ENCODE measurements at places on chromosomes 2 and 18.
A peak's percentile ranks its signal among the peaks of the same experiment; 100 is the strongest.

DNA sequence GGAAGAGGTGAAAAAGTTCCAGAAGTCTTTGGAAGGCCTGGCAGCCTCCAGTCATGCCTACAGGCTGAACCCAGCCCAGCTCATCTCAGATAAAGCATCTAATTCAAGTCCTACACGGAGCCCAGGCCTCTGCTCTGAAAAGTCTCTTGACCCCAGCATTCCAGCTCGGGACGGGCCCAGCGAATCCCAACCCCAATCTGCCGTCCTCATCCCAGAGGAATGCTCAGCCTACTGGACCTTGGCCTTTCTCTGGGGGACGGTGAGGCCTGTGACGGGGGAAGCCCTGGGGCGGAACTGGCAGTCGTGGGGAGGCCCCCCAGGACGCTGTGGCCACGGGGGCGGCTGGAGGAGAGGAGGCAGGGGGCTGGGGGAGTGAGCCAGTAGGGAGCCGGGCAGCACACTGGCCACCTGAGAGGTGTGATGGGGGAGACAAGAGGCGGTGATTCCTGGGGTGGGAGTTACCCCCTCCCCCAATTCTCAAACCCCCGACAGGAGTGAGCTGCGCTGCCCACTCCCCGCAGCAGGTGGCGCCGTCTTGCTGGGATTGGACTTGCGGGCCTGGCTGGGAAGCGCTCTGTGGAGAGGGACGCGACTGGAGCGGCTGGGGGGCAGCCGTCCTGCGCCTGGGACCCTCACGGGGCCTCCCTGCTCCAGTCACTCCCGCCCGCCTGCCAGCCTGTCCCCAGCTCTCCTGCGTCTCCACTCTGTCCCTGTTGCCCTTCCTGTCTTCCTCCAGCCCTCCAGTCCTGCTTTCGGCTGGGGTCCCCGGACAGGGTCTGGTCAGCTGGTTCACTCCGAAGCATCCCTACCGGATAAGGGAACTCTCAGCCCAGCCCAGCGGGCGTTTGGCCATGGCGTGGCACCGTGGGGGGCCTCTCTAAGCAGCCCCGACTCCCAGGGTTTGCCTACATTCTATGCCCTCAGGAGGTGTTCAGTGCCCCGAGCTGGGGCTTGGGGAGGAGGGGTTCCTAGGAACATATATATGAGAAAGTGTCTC is 182.6 kb upstream of the HAAO start:
- peak overlapping the region; percentile 65 for H3K27ac ChIP-seq
- H3K27me3 ChIP-seq, result no peaks in the 10 kb centered on the region
- H3K4me3 ChIP-seq, result peak overlapping the region; percentile 32
- peaks cover 15% of the 10 kb centered on the region for H3K4me1 ChIP-seq

DNA sequence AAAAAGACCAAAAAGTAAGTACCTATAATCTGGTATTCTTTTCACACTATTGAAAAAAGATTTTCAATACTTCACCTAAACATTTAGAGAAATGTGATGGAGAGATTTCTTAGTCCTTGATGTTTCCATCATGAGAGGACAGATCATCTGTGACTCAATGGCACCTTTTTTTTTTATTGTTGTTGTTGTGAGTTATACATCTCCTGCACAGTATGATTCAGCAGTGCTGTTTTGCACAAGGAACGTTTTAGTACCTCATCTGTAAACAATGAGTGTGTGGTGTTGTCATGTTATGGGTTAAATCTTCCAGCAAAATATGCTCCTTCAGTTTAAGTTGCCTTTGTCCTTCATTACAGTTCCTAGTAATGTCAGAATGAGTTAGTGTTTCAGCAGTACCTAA is 2.2 kb downstream of the KIAA1328 start:
- no peak for DNase-seq
- H3K4me1 ChIP-seq, result peaks cover 6% of the 10 kb centered on the region
- no peak overlapping the region for H3K4me3 ChIP-seq
- peaks cover 9% of the 10 kb centered on the region for H3K36me3 ChIP-seq
- H3K27me3 ChIP-seq, result no peaks in the 10 kb centered on the region

DNA sequence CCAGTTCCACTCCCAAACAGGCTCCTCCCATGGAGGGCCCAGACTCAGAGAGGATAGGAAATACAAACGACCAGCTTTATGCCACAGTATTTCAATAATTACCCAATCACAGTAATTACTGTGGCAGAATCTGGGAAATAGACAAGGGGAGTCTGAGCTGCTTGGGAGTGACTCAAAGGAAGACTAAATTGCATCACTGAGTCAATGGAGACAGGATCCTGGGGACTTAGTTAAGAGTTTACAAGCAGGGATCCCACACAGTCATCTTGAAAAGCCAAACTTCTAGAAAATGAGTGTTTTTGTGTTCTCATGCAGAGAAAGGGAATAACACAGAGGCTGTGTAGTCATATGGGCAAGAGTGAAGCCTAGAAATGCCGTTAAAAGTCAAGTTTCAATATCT is 1142.1 kb downstream of the CNTNAP5 start:
- H3K36me3 ChIP-seq, result no peaks in the 10 kb centered on the region
- H3K4me1 ChIP-seq, result no peaks in the 10 kb centered on the region
- H3K4me3 ChIP-seq, result no peak overlapping the region
- H3K27ac ChIP-seq, result no peak overlapping the region

DNA sequence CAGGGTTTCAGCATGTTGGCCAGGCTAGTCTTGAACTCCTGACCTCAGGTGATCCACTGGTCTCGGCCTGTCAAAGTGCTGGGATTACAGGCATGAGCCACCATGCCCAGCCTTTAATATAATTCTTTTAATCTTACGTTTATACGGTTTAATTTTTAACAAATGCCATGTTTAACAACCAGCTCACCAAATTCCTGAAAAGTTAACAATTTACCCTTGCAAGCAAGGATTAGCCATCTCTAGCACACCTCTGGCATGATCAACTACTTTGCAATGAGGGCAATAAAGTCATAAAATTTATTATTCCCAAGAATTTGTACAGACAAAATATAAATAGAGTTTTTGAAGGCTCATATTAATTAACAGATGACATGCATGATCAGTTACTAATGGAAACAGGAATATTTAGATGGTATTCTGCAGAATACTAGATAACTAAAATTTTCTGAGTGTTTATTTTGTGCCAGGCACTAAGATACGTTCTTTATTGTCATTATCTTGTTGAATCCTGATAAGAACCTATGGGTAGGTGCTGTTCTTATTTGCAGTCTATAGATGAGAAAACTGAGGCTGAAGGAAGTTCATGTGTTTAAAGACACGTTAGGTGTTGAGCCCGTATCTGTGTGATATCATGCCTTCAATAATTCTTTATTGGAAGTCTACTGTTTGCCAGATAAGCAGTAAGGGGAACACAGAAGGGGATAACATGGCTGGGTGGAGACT is 190.1 kb downstream of the CDCA7 start:
- DNase-seq, result no peak
- no peak overlapping the region for H3K27ac ChIP-seq
- no peaks in the 10 kb centered on the region for H3K4me1 ChIP-seq
- H3K4me3 ChIP-seq, result no peak overlapping the region

- H3K4me3 ChIP-seq, result no peak overlapping the region
- peak; percentile 78 for DNase-seq
- no peaks in the 10 kb centered on the region for H3K4me1 ChIP-seq
Measured at GRCh38 chr2:218360453-218360852, 3.8 kb downstream of the CATIP start.

GRCh38 chr2:74439803-74440377 is 1.8 kb downstream of the RTKN start:
- peaks cover 13% of the 10 kb centered on the region for H3K27me3 ChIP-seq
- H3K36me3 ChIP-seq, result no peaks in the 10 kb centered on the region
- H3K4me1 ChIP-seq, result peaks cover 26% of the 10 kb centered on the region
- H3K27ac ChIP-seq, result peak overlapping the region; percentile 84
- DNase-seq, result no peak
- H3K4me3 ChIP-seq, result peak overlapping the region; percentile 62

- peaks cover 21% of the 10 kb centered on the region for H3K4me1 ChIP-seq
- no peak for DNase-seq
- H3K4me3 ChIP-seq, result no peak overlapping the region
- H3K36me3 ChIP-seq, result no peaks in the 10 kb centered on the region
Measured at GRCh38 chr2:30404319-30405259, 42.5 kb upstream of the LCLAT1 start.

DNA sequence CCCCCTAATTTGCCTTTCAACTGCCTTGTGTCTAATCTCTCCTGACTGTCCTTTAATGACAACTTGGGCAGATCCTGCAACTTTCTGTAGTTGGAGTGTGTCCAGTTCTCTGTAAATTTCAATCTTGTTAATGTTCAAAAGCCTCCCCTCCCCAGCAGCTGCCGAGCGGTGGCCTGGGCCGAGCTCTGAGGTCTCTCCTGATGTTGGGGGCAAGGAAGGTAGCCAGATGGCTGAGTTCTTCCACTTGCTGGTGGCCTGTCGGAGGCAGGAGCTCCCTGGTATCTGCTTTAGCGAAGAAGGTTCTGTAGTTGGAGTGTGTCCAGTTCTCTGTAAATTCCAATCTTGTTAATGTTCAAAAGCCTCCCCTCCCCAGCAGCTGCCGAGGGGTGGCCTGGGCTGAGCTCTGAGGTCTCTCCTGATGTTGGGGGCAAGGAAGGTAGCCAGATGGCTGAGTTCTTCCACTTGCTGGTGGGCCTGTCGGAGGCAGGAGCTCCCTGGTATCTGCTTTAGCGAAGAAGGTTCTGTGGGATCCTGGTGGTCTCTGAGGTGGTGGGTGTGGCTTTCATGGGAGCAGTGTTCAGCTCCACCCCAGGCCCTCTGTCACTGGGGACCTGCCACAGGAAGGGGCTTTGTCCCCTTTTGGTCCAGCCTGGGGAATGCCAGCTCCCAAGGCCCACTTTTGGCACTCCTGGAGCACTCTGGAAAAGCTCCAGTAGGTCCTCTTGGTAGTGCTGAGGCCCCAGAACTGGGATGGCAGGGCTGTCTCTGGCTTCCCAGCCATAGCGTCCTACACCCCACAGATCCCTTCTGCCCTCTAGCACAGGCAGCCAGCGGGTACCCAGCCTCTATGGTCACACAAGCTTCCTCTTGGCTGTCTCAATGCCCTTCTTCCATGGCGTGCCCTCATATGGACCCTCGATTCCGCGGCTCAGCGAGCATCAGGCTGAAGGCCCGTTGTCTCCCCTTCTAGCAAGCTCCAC is 211.9 kb downstream of the ALPK2 start:
- DNase-seq, result no peak
- H3K27ac ChIP-seq, result no peak overlapping the region
- no peak overlapping the region for H3K4me3 ChIP-seq
- no peaks in the 10 kb centered on the region for H3K36me3 ChIP-seq
- H3K4me1 ChIP-seq, result no peaks in the 10 kb centered on the region

GRCh38 chr2:133431289-133431688 is 137.0 kb downstream of the NCKAP5 start:
- no peaks in the 10 kb centered on the region for H3K36me3 ChIP-seq
- H3K27ac ChIP-seq, result no peak overlapping the region
- no peaks in the 10 kb centered on the region for H3K27me3 ChIP-seq
- no peak overlapping the region for H3K4me3 ChIP-seq
- H3K4me1 ChIP-seq, result peaks cover 4% of the 10 kb centered on the region

- no peaks in the 10 kb centered on the region for H3K4me1 ChIP-seq
- no peaks in the 10 kb centered on the region for H3K27me3 ChIP-seq
- H3K36me3 ChIP-seq, result no peaks in the 10 kb centered on the region
- no peak overlapping the region for H3K27ac ChIP-seq
- H3K4me3 ChIP-seq, result no peak overlapping the region
Measured at GRCh38 chr18:26479065-26479680, 69.2 kb downstream of the KCTD1 start.

DNA sequence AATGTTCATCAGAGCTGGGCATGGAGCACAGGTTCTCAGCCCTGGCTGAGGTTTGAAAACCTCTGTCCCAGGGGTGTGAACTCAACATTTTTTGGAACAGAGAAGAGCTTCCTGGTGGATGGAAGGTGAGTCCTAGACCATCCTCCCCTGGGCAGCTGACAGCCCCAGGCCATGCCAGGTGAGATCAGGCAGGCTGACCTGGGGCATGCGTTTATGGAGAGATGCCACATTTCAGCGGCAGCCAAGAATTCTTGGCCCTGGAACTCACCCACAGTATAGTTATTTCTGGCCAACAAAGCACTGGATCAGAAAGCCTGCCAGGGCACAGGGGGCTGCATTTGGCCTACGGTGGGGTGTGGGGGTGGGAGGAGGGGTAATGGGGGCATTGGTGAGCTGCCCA is 83.8 kb downstream of the EDAR start:
- no peaks in the 10 kb centered on the region for H3K27me3 ChIP-seq
- no peak overlapping the region for H3K4me3 ChIP-seq
- no peak for DNase-seq
- no peaks in the 10 kb centered on the region for H3K36me3 ChIP-seq
- no peaks in the 10 kb centered on the region for H3K4me1 ChIP-seq
- H3K27ac ChIP-seq, result no peak overlapping the region

DNA sequence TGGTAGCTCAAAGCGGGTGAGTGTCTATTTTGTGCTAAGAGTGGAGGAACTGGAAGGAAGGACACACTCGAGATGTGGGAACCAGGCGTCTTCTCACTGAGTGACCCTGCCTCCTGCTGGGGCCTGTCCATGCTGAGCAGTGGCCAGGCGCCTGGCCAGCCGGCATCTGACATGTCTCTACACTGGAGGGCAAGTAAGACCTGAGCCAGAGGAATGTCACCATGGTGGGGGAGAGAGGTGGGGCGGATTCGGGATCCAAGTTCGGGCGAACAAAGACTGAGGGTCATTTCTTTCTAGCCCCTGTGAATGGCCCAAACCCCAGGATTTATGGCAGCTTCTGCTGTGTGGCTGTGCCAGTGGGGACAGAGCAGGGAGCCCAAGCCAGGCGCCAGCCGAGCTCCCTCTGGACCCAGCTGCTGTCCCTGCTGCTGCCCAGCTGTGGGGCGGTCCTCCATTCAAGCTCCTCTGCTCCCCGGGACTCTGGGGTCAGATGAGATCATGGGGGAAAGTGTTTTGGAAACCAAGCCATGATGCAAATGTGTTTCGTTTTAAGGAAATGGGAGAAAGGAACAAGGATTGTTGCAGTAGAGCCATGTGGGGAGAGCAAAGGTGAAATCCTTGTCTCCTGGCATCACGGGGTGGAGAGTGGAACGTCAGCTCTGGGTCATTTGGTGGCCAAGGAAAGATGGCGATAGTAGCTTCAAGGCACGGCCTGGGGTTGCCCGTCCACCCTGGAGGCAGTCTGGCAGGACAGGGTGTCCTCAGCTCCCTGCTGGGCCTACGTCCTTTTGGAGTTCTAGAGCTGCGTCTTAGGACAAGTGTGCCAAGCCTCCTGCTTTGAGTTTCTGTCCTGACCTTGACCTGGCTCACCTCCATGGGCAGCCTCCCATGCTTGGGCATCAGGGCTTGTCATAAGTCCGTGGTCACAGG is 8.1 kb downstream of the ACKR3 start:
- DNase-seq, result no peak
- no peak overlapping the region for H3K4me3 ChIP-seq
- no peak overlapping the region for H3K27ac ChIP-seq
- no peaks in the 10 kb centered on the region for H3K4me1 ChIP-seq
- H3K36me3 ChIP-seq, result peaks cover 11% of the 10 kb centered on the region

- H3K4me1 ChIP-seq, result no peaks in the 10 kb centered on the region
- no peak overlapping the region for H3K4me3 ChIP-seq
- H3K27me3 ChIP-seq, result peaks cover 8% of the 10 kb centered on the region
- no peak for DNase-seq
Measured at GRCh38 chr2:133993160-133993559, 260.7 kb upstream of the MGAT5 start.

GRCh38 chr2:118815314-118815713 is 32.1 kb downstream of the EN1 start:
- no peak overlapping the region for H3K27ac ChIP-seq
- DNase-seq, result no peak
- no peaks in the 10 kb centered on the region for H3K36me3 ChIP-seq
- H3K4me3 ChIP-seq, result no peak overlapping the region
- H3K27me3 ChIP-seq, result peaks cover 70% of the 10 kb centered on the region
- no peaks in the 10 kb centered on the region for H3K4me1 ChIP-seq

GRCh38 chr2:84969511-84970209 is 1.3 kb upstream of the KCMF1 start:
- H3K4me3 ChIP-seq, result peak overlapping the region; percentile 75
- peaks cover 31% of the 10 kb centered on the region for H3K4me1 ChIP-seq
- H3K27me3 ChIP-seq, result no peaks in the 10 kb centered on the region
- no peaks in the 10 kb centered on the region for H3K36me3 ChIP-seq
- peak overlapping the region; percentile 92 for H3K27ac ChIP-seq
